ENCODE measurements at places on chromosomes 2 and 18.

GRCh38 chr18:35239314-35239713 lies 1.5 kb upstream of the ZNF397 start:
- no peak for DNase-seq

GRCh38 chr2:204201507-204201906 lies 264.9 kb downstream of the ICOS start:
- no peak for DNase-seq

GRCh38 chr2:7269106-7269643 lies 352.0 kb downstream of the RNF144A start:
- DNase-seq = no peak

- DNase-seq = no peak
Observed at GRCh38 chr18:8876887-8877286, 171.5 kb downstream of the MTCL1 start.

All from activated CD4-positive, alpha-beta memory T cell treated with anti-CD3 and anti-CD28 coated beads for 36 hours (primary cell).